ENCODE measurements at places on chromosomes 7 and 10.
A peak's percentile ranks its signal among the peaks of the same experiment; 100 is the strongest.

GRCh38 chr7:93856323-93856722 is 34.2 kb downstream of the TFPI2 start:
- no peak for DNase-seq

DNA sequence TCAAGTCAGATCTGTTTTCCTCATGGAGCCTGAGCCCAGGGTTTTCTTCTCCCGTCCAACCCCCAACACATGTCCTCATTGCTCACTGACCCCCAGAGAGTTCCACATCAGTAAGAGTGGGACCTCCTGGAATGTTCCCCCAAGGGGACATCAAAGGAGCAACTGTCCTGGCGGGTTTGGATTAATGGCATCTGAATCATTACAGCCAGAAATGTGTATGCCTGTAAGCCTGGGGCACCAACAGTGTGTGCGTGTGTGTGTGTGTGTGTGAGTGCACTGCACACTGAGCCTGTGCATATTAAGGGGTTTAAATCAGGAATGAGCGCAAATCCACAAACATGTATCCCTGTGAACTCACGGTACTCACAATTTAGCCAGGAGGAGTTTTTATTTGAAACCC is 222.3 kb downstream of the PLXNA4 start:
- no peak for DNase-seq

DNA sequence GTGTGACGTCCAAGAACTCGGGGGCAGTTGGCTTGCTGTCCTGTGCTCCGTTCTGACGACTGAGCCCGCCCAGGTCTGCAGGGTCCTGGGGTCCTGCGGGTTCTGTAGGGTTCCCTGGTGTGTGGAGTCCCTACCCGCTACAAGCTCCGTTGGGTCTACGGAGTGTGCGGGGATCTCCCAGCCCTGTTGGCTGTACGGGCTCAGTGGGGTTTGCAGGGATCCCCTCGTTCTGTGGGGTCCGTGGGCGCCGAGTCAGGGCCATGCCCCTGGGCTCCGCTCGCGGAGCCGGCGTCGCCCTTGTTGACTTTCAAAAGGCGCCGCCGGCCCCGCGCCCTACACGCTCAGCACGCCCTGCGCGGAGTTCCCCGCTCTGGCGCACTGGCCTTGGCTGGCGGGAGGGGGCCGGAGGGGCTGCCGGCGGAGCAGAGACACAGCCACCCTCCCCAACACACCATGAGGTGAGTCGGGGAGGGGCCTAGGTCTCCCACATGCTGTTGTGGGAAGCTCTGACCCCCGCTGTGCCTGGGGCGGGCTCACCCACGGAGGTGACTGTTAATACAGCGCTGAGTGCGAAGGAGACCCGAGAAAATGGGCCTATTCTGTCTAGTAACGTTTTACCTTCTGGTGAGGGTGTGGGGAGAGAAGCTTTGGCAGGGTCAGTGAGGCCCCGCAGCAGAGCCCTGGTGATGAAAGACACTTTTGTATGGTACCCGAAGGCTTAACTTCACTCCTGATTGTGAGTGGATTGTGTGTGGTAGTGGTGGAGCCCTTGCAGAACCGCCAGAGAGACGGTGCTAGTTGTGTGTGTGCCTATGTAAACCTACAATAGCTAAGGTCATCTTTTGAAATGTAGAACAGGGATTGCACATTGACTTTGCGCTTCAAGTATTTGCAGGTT is 8.1 kb downstream of the TASOR2 start:
- DNase-seq: no peak

DNA sequence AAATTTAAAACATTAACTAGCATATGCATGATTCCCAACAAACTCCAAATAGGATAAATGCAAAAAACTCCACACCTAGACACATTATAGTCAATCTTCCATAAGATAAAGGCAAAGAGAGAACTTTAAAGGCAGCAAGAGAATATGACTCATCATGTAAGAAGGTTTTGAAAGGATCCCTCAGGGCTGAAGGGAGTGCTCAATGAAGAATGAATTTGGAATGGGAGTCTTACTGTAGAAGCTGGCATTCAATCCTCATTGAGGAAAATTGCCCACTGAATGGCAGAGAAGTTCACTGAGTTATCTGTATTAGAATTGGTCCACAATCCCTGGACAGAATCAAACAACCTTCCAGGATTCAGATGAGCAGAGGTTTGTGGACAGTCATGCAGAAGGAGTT is 26.1 kb upstream of the ZNF365 start:
- DNase-seq: no peak

GRCh38 chr10:44153918-44154670 is 230.8 kb downstream of the CXCL12 start:
- DNase-seq: peak; percentile 23

GRCh38 chr10:123597676-123598075 is 68.5 kb upstream of the GPR26 start:
- DNase-seq: no peak

DNA sequence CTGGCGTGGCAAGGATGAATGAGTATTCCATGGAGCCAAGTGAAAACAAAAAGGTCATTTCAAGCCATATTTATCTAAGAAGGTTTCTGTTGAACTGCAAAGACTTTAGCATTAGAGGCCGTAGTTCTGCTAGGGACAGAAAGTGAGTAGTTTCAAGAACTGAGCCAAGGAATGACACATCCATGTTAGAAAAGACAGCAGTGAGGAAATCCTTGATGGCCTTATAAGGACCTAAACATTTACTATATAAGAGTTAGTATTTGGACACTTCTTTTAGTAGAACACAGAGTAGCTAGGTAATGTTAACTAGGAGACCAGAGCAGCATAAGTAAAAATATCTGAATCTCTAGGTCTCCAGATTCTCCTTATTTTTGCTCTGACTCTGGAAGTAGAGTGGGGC is 329.8 kb upstream of the SEMA3D start:
- no peak for DNase-seq

GRCh38 chr10:126397640-126398382 is 9.5 kb upstream of the ADAM12 start:
- DNase-seq: peak; percentile 81

DNA sequence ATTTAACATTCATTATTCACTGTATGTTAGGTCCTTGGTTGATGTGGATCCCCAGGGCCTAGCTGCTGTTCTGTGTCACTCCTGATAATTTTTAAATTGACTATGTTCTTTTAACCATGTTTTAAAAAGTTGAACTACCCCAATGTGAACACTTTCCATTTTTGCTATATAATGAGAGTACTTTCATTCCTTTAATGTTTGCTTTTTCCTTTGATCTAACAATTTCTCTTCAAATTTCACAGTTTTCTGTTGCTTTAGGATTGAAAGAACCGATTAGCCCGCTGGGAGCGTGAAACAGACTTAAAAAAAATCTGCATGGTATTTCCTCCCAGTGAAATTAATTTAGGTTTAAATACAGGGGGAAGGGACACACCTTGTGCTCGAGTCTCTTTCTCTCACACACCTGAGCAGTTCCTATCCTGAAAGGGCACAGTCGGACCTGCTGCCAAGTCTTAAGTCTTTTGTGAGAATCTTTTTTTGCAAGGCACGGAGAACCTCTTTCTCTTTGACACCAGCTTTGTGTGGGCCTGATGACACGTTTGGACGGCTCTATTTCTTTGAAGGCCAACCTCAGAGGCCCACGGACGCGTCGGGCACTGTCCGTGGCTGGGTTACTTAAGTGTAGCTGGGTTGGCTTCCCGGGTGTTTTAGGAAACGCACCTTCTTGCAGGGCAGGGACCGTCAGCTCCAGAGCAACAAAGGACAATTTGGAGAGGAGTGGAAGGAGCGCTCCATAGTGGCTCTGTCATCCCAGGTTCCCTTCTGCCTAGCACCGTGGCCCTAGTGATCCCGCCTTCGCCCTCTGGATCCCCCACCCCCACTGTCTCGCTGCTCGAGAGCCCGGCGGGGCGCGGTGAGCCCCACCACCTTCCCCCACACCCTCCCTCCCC is 1.0 kb upstream of the CHN2 start:
- no peak for DNase-seq

GRCh38 chr7:131683536-131684125 is 127.2 kb upstream of the PODXL start:
- no peak for DNase-seq
